ENCODE measurements at places on chromosomes 3 and 15. TPM values are rescaled to one million over a fixed set of nuclear protein-coding genes. Genes with fewer than 3 reads are reported as not detected.

SNTN gene
- total RNA-seq = not detected

NAALADL2 gene
- 8.7 TPM for total RNA-seq

UROC1 gene
- total RNA-seq = not detected

CFAP100 gene
- total RNA-seq = not detected

IQCF5 gene
- total RNA-seq = not detected

SEMA3G gene
- total RNA-seq = 0.34 TPM

SAMMSON gene
- not detected for total RNA-seq

ARNT2 gene
- 8.0 TPM for total RNA-seq

CCDC39 gene
- total RNA-seq = not detected

ST3GAL6 gene
- total RNA-seq = 1.2 TPM

NECTIN3 gene
- total RNA-seq = 15.0 TPM

ADGRG7 gene
- total RNA-seq = not detected

EFHB gene
- not detected for total RNA-seq

RETNLB gene
- not detected for total RNA-seq

FANCD2OS gene
- total RNA-seq = not detected

ISLR gene
- 0.29 TPM for total RNA-seq

MORC1 gene
- total RNA-seq = not detected

SLC22A13 gene
- total RNA-seq = 0.91 TPM

HCN4 gene
- not detected for total RNA-seq

GATM gene
- total RNA-seq = 28.1 TPM

CD200R1 gene
- 0.09 TPM for total RNA-seq

LCMT2 gene
- total RNA-seq = 11.8 TPM

ZNF106 gene
- total RNA-seq = 26.5 TPM

NEK10 gene
- total RNA-seq = 0.29 TPM

TMEM212 gene
- total RNA-seq = not detected

ITGB5 gene
- total RNA-seq = 170 TPM

PEX5L gene
- total RNA-seq = 1.5 TPM

TMEM40 gene
- total RNA-seq = not detected

GP9 gene
- not detected for total RNA-seq

DNAJC13 gene
- 31.3 TPM for total RNA-seq

DUOXA2 gene
- total RNA-seq = not detected

FBXL22 gene
- total RNA-seq = not detected

GOLGA6L6 gene
- not detected for total RNA-seq

CAND2 gene
- 3.7 TPM for total RNA-seq

CFAP91 gene
- total RNA-seq = 2.0 TPM

CHRD gene
- 0.11 TPM for total RNA-seq

IDH2 gene
- 56.1 TPM for total RNA-seq

ADAMTSL3 gene
- total RNA-seq = 0.34 TPM

SOX2 gene
- total RNA-seq = 3.1 TPM

SYNPR gene
- total RNA-seq = not detected

GRAMD1C gene
- 11.7 TPM for total RNA-seq

COPB2 gene
- 156 TPM for total RNA-seq

LRRC2 gene
- 0.40 TPM for total RNA-seq

ZMYND10 gene
- total RNA-seq = 0.17 TPM

USF3 gene
- 7.7 TPM for total RNA-seq

RBPMS2 gene
- total RNA-seq = not detected

CCR9 gene
- not detected for total RNA-seq

KCNMB2 gene
- 0.06 TPM for total RNA-seq

C3orf49 gene
- total RNA-seq = not detected

SLC24A5 gene
- total RNA-seq = not detected

LMOD3 gene
- total RNA-seq = not detected

GOLGA6L7 gene
- not detected for total RNA-seq

CRBN gene
- 34.0 TPM for total RNA-seq

Measured in Daoy (cell line).